ENCODE measurements at places on chromosomes 1 and 21. TPM values are rescaled to one million over a fixed set of nuclear protein-coding genes. Genes with fewer than 3 reads are reported as not detected.

DNA sequence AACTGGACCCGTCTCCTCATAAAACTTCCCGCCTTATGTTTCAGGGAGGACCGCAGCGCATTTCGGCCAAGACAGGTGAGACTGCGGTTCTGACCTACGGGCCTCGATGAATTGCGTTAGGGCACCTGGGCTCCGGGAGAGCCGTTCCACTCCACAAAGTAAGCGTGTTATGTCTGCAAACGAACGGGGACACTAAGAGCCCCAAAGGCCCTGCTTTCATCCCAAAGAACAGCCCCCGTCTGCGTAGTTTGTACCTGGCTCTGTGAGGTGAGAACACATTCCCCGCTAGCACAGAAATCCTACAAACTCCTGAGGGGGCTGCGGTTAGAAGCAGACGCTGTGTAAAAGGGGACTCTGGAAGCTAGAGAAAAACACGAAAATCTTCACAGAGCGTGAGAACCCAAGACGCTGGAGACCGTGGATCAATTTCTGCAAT is 41.6 kb upstream of the PPIAL4F start:
- DNase-seq, result no peak
- peak overlapping the region; percentile 72 for H3K27ac ChIP-seq
- peak overlapping the region; percentile 33 for H3K4me3 ChIP-seq
- H3K4me1 ChIP-seq, result no peaks in the 10 kb centered on the region
- no peaks in the 10 kb centered on the region for H3K36me3 ChIP-seq

GRCh38 chr1:233627376-233627775 is 13.5 kb downstream of the KCNK1 start:
- no peaks in the 10 kb centered on the region for H3K36me3 ChIP-seq
- no peaks in the 10 kb centered on the region for H3K27me3 ChIP-seq
- H3K4me3 ChIP-seq, result no peak overlapping the region
- H3K4me1 ChIP-seq, result no peaks in the 10 kb centered on the region
- DNase-seq, result no peak

- H3K27ac ChIP-seq, result no peak overlapping the region
- no peaks in the 10 kb centered on the region for H3K4me1 ChIP-seq
- no peak overlapping the region for H3K4me3 ChIP-seq
Observed at GRCh38 chr21:22224261-22224660, 1226.1 kb downstream of the NCAM2 start.

DNA sequence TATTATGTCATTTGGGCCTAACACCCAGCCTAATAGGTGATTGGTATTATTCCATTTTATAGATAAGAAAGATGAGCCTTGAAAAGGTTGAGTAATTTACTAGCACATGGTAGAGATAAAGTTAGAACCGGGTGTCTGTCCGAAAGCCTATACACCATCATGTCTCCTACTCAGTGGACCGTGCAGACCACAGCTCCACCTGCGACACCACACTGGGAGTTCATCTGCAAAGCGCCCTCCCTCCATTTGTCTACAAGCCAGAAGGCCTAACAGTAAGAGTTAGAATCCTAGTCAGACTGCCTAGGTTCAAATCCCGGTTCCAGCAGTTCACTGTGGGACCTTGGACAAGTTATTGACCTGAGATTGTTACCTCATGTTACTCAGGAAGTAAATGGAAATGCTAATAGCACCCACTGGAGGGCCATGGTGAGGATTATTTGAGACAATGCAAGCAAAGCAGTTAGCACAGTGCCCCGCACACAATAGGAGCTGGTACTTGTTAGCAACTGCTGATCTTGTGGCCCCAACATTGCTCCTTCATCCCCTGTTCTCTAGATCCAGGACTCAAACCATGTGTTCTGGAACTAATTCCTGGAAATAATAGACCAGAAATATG is 20.5 kb downstream of the ARMH1 start:
- no peak overlapping the region for H3K4me3 ChIP-seq
- no peak overlapping the region for H3K27ac ChIP-seq
- H3K27me3 ChIP-seq, result no peaks in the 10 kb centered on the region
- DNase-seq, result no peak
- H3K36me3 ChIP-seq, result no peaks in the 10 kb centered on the region

NPHS2 gene
- not detected for total RNA-seq

DNA sequence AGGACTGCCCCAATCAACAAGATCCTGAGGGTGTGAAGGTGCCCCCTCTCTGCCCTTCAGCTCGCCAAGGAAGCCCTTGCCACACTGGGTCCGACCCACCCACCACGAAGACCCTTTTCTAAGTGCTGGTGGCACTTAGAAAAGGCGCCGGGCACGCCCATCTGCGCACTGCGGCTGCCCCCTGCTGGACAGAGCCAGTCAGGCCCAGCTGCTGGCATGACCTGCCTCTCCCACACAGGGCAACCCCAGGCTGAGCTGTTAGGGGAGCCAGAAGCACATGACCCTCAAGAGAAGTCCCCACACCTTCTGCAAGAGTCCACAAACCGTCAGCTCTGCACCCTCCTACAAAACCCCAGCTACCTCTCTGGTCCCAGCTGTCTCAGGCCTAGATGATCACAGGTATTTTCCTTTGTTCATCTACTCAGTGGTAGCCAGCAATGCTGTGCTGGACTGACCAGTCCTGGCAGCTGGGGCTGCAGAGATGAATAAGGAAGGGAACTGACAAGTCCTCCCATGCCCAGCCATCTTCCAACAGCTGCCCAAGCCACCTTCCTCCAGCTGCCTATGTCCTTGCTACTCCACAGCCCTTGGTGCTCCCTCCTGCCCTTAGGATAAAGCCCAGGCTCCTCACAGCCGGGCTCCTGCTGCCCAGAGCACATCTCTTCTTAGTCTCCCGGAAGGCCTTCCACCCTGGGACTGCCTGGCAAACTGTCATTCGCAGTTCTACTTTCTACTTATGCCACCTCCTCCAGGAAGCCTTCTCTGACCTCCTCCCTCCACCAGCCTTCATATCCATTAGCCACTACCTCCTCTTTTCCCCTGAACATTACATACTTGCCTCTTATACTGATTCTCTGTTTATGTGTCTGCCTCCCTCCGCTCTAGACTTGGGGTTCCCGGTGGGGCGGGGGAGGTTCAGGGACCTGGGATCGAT is 39.8 kb upstream of the ZC3H12A start:
- no peaks in the 10 kb centered on the region for H3K36me3 ChIP-seq
- H3K27ac ChIP-seq, result no peak overlapping the region
- H3K4me1 ChIP-seq, result no peaks in the 10 kb centered on the region
- H3K27me3 ChIP-seq, result peaks cover 4% of the 10 kb centered on the region
- no peak overlapping the region for H3K4me3 ChIP-seq

DNA sequence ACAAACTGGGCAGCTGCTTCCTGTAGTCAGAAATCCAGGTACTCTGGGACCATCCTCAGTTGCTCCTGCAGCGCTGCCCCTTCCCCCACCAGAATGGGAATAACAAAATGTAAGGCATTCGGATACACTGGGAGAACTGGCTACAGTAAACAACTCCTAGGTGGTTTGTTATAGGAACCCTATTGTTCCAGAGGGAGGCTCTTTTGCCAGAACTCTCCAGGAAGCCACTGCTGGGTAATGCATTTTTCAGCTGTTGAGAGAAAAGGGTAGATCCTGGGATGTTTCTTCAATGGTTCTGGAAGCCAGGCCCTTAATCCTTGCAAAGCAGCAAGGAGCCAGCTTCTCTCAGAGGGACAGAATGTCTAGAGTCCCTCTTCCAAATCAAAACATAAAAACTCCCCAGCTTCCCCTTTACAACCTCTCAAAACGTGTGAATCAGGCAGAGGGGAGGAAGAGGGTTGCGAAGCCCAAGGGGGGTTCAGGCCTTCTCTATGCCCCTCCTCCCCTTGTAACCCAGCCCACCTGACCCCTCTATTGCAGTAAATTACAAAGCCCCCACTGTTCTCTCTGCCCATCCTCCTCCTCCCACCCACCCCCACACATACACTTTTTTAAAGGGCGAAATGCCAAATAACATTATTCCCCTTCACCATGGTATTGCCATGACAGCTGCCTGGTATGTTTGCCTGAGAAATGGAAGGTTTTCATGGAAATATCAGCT is 29.1 kb downstream of the PLPP3 start:
- no peaks in the 10 kb centered on the region for H3K4me1 ChIP-seq
- no peak overlapping the region for H3K4me3 ChIP-seq
- H3K27me3 ChIP-seq, result no peaks in the 10 kb centered on the region
- DNase-seq, result no peak
- no peaks in the 10 kb centered on the region for H3K36me3 ChIP-seq

ZSWIM5 gene
- total RNA-seq, result 6.6 TPM

GRCh38 chr1:7378346-7379130 is 392.6 kb upstream of the VAMP3 start:
- no peaks in the 10 kb centered on the region for H3K4me1 ChIP-seq
- no peak overlapping the region for H3K4me3 ChIP-seq
- no peak overlapping the region for H3K27ac ChIP-seq
- H3K36me3 ChIP-seq, result no peaks in the 10 kb centered on the region
- H3K27me3 ChIP-seq, result no peaks in the 10 kb centered on the region
- DNase-seq, result no peak

TPRG1L gene
- 18.7 TPM for total RNA-seq

DNA sequence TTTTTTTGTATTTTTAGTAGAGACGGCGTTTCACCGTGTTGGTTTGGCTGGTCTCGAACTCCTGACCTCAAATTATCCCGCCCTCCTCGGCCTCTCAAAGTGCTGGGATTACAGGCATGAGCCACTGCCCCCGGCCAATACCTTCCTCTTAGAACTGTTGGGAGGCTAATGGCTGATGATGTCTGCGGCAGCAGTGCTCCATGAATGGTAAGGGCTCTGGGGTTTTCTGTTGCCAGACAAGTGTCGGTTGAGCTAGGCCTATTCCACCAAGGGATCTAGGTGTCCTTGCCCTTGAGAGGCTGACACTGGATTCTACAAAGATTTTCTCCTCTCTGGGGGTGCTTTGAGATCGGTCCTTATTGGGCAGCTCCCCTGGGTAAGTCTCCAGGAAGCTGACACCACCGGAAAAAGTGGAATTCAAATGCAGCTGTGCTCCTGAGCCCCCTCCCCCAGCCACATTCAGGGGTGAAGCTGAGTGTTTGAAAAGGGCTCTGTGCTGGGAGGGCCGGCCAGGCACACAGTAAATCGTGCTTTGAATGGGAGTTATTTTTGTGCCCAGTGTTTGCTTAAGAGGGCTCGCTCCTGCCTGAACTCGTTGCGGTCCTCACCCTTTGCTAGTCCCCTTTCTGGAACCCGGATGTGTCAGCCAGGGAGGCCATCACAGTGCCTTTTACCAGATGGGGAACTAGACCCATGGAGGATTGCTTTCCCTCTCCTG is 5.2 kb downstream of the SOX13 start:
- H3K4me1 ChIP-seq, result peaks cover 47% of the 10 kb centered on the region
- H3K4me3 ChIP-seq, result peak overlapping the region; percentile 5
- peak overlapping the region; percentile 99 for H3K27ac ChIP-seq

MNDA gene
- 12.6 TPM for total RNA-seq

DNA sequence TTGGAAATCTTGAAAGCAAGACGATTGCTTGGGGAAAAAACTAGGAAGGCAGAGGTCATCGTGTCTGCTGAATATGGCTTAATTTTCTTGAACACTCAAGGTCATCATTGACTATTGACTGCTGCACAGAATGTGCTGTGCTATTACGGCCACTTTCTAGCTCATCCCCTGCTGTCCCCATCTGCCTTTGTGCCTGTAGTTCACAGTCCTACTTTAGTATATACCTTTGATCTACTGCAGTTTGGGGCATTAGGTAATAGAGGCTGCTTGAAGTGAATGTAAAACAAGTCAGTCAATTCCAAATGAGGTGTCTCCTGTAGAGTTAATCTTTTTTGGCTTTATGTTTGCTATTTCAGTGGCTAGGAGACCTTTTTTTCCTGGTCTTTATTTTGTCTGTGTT is 8.3 kb downstream of the RAB4A start:
- DNase-seq, result no peak
- H3K36me3 ChIP-seq, result no peaks in the 10 kb centered on the region
- no peaks in the 10 kb centered on the region for H3K27me3 ChIP-seq
- H3K4me3 ChIP-seq, result no peak overlapping the region
- H3K4me1 ChIP-seq, result no peaks in the 10 kb centered on the region

LCE2A gene
- total RNA-seq, result not detected

FAM163A gene
- not detected for total RNA-seq

KLHDC8A gene
- total RNA-seq, result not detected
